ENCODE measurements at places on chromosomes 7 and 10.

DNA sequence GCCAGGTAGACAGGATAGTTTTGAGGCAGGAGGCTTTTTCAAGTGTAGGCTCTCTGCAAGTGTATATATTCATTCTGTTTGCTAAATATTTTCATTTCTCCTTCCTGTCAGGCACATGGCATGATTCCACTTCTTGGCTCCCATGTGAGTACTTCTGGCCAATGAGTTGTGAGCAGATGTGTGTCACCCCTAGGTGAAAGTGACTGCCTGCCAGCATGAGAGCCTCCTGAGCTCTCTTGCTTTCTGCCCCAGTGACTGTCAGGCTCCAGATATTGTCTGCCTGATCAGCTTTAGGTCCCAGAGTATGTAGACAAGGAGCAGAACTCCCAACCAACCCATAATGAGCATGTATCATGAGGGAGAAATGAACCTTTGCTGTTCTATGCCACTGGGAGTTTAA is 257.6 kb upstream of the NPY start:
- DNase-seq, result no peak

GRCh38 chr7:22184549-22185199 is 172.3 kb downstream of the RAPGEF5 start:
- no peak for DNase-seq

- peak; percentile 34 for DNase-seq
Measured at GRCh38 chr10:132402781-132403241, 5.8 kb downstream of the PWWP2B start.

DNA sequence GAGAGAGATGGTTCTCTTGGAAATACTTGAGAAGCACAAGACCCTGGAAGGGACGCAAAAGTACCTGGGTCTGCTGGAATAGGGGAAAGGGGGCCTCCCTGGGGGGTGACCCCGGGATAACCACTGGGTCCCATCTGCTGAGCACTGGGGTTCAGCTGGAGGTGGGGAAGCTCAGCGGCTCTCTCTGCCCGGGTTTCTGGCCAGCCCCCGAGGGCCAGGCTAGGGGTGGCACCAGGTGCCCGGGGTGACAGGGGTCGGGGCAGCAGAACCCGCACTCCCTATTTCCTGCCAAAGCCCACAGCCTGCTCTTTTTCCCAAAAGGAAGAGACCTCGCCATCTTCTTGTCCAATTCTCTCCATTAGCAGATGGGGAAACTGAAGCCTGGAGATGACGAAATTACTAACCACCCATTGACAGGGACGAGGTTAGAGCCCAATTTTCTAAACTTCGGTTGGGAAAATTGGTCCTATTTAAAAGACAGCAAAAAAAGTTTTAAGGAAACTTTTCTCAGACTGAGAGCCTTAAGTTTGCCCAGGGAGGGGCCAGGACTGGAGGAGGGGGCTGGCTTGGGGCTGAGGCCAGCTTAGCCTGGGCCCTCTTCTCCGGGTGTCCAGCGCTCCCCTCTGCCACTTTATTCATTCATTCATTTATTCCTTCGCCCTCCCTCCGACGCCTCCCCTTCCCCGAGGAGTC is 17.8 kb upstream of the GATA3 start:
- no peak for DNase-seq

- no peak for DNase-seq
Measured at GRCh38 chr10:85667638-85668233, 698.9 kb downstream of the GRID1 start.

- DNase-seq, result no peak
Measured at GRCh38 chr7:147775516-147776284, 814.9 kb upstream of the C7orf33 start.

DNA sequence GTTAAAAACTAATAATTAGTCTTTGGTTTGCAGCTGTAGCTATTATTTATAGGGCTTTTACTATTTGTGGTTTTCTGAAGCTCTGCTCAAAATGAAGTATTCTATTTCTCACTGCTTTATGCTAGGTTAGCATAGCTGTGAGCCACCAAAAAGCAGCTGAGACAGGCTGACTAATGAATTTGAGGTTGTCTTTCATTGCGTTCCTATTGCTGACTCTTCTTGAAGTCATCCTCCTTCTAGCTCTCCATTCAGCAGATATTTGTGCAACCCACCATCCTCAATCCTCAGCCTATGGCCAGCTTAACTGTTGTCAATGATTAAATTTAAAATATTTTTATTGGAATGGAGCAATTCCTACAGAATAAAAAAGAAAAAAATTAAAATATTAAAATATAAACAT is 2.1 kb upstream of the RALA start:
- DNase-seq, result no peak

GRCh38 chr7:17689361-17689902 is 250.9 kb downstream of the SNX13 start:
- DNase-seq, result no peak

DNA sequence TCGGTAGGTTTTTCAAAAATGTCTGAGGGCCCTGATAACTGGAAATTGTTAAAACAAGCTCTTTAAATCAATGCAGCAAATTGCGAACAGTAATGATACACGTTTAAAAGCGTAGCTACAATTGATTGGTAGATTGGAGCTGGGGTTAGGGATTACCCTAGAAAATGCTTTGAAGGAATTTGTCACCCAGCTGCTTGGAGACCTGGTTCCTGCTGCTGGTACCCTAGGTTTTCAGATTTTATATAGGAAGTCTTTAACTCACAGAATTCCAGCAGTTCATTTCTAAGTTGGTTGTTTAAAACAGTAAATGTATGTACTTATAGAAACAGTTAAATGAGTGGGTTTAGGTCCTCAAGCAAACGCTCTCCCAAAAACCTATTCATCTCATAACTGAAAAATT is 1.5 kb downstream of the HECTD2 start:
- DNase-seq, result no peak

DNA sequence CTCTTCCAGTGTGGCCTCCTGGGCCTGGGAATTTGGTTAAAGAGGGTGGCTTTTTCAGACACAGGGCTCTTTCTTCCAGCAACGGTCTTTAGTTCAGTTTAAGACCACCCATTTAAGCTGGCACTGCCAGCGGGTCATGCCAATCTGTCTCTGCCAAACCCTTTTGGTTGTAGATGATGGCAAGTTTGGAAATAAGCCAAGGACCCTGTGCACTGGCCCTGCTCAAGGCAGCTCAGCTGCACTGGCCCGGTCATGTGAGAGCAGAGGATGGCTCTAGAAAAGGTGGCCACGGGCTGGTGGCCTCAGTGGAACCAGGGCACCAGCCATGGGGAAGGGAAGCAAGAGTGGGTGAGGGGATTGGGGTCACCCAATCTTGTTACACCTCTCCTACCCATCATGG is 294.1 kb downstream of the GLRX3 start:
- DNase-seq, result no peak

DNA sequence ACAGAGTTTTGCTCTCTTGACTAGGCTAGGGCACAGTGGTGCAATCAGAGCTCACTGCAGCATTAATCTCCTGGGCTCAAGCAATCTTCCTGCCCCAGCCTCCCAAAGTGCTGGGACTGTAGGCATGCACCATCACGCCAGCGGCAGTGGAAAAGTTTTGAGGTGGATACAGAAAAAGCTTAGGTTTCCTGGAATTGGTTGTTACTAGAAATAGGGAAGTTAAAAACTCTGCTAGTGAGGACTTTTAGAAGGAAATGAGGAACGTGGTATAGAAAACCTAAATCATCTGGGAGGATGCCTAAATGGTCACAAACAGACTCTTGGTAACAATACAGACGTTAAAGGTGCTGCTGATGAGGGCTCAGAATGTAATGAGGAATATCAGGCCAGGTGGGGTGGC is 10.9 kb upstream of the SNX8 start:
- no peak for DNase-seq

- no peak for DNase-seq
Measured at GRCh38 chr10:125883211-125883610, 2.1 kb upstream of the DHX32 start.

DNA sequence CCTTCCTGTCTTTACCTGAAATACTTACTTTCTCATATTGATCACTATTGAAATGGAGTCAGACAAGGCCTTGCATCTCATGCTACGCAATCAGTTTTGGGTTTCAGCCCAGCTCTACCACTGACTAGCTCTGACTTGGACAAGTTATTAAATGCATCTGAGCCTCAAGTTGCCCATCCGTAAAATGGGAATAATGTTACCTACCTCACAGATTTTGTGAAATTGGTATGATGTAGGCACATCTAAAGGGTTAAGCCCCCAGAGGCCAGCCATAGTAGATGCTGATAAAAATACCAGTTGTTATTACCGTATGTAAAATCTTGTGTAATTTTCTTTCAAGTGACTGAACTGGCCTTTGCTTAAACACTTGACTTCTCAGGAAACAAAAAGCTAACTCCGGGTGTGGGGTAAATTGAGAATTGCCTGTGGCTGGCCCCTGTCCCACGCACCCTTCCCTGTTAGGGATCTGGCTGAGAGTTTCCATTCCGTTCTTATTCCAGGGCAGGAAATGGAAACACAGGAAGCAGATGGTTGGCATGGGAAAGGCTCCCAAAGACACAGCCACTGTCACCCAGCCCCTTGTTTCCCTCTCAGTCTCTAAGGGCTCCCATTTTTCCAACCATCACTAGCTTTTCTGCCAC is 7.5 kb downstream of the DUSP5 start:
- DNase-seq, result no peak

GRCh38 chr10:89454561-89455347 is 40.4 kb downstream of the IFIT5 start:
- no peak for DNase-seq

DNA sequence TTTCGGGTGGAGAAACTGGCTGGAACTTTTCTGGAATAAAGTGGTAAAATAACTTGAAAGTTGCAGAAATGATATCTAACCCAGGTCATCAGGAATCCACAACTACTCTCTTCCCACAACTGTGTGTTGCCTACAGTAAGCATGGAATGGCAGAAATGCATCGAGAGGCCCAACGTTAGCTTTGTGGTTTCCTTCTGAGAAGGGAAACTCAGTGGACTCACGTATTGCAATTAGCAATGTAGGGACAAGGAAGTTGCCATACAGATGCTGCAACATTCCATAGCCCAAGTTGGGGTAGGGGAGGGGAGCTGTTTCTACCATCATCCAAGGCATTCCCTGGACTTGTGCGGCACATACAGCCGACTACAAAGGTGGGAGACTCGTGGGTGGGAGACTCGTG is 1.9 kb downstream of the PON1 start:
- DNase-seq, result no peak

GRCh38 chr7:50497068-50497642 is 47.0 kb upstream of the FIGNL1 start:
- DNase-seq, result no peak

- DNase-seq, result no peak
Measured at GRCh38 chr10:108050626-108051025, 886.1 kb upstream of the SORCS1 start.

- no peak for DNase-seq
Measured at GRCh38 chr7:38893061-38893460, 15.9 kb downstream of the VPS41 start.

- no peak for DNase-seq
Measured at GRCh38 chr10:132016514-132016913, 34.8 kb upstream of the BNIP3 start.

GRCh38 chr10:99370993-99371392 is 41.8 kb downstream of the CNNM1 start:
- DNase-seq, result no peak

- DNase-seq, result no peak
Measured at GRCh38 chr7:41930538-41931262, 227.8 kb upstream of the INHBA start.

- DNase-seq, result no peak
Measured at GRCh38 chr7:93920496-93921182, 896 bp upstream of the GNG11 start.

GRCh38 chr7:27526611-27527347 is 135.9 kb downstream of the HIBADH start:
- DNase-seq, result no peak

- DNase-seq, result no peak
Measured at GRCh38 chr7:126453104-126453503, 799.6 kb downstream of the GRM8 start.

DNA sequence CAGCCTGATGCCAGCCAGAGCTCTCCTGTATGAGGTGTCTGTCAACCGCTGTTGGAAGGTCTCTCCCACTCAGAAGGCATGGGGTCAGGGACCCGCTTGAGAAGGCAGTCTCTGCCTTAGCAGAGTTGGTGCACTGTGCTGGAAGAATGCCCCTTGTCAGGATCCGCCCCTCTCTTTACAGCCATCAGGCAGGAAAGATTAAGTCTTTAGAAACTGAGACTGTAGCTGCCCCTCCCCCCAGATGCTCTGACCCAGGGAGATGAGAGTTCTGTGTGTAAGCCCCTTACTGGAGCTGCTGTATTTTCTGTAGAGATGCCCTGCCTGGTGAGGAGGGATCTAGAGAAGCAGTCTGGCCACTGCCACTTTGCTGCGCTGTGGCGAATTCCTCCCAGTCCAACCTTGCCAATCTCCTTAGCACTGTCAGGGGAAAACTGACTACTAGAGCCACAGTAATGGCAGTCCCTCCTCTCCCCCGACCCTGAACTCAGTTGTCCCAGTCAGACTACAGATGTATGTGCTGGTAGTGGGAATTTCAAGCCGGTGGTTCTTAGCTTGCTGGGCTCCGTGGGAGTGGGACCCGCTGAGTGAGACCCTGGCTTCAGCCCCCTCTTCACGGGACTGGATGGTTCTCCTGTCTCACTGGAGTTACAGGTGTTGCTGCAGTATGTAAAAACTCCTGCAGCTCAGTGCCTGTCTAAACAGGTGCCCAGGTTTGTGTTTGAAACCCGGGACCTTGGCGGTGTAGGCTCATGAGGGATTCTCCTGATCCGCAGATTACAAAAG is 285.5 kb upstream of the ZWINT start:
- no peak for DNase-seq

DNA sequence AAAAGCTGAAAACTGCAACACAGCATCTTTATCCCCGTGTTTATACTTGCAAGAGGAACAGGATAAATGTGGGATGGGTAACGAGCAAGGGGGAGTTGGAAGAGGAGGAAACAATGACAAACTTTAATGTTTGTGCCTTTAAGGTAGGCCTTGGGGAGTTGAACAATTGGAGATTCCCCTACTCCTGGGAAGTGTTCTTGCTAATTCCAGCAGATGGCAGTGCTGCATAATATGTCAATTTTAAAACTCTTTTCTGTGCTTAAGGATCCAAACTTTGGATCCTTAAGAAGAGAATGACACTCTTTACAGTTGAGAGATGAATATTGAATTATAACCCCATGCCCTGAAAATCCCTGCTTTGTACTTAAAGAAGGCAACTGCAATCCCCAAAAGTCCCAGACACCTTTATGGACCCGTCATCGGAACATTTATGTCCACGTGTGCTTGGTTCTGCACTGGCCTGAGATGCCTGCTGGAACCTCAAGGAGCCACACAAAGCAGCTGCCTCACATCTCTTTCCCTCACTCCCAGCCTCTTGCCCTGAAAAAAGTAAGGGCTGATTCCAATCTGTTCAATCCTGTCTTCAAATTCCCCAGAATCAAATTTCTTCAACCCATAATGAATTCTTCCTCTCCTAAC is 12.0 kb downstream of the IFIT5 start:
- no peak for DNase-seq

DNA sequence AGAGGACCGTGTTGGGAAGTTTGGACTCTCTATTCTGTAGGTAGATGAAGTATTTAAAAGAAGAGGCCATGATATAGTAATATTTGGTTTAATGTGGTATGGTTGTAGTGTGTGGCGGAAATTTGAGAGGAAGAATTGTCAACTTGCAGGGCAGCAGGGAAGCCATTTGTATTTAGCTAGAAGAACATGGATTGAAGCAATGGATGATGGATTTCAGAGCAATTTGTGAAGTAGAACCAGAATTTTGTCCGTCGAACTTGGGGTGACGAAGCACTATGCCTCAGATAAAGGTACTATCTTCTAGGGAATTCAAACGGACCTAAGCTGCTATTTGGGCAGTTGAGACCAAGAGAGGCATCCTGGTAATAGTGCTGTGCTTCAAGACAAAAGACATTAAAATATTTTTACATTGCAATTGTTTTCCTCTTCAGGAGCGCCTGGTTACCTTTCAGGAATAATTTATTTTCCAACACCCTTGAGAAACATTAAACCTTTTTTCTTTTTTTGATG is 615 bp upstream of the WBP1L start:
- DNase-seq, result no peak
